ENCODE measurements at places on chromosomes 13 and 19.

DNA sequence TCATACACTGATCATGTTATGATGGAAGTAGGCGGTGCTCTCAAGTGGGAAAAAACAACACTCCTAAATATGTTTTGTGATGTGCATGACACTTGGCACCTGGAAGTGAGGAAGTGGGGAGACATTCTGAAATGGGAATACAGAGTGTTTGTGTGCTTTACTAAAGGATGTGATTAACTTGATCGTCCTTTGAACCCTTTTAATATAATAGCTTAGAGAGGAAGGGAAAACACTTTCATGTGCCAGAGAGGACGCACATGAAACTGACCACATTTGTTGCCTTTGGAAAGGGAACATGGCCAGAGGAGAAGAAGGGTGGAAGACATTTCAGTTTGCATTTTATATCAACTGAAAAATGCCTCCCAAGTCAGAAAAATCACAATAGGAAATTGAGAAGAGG, 31.4 kb downstream of the SMAD9 start:
- no peaks in the 10 kb centered on the region for H3K4me1 ChIP-seq
- H3K36me3 ChIP-seq, result no peaks in the 10 kb centered on the region
- H3K27me3 ChIP-seq, result peaks cover 31% of the 10 kb centered on the region
- no peak overlapping the region for H3K4me3 ChIP-seq

GRCh38 chr13:51542346-51543242, 41.7 kb upstream of the WDFY2 start:
- H3K27ac ChIP-seq, result no peak overlapping the region
- ATAC-seq, result no peak
- peaks cover 10% of the 10 kb centered on the region for H3K4me1 ChIP-seq

GRCh38 chr13:49184621-49185020, 35.5 kb upstream of the MLNR start:
- ATAC-seq, result no peak
- no peak overlapping the region for H3K4me3 ChIP-seq
- no peaks in the 10 kb centered on the region for H3K4me1 ChIP-seq
- H3K27me3 ChIP-seq, result no peaks in the 10 kb centered on the region

DNA sequence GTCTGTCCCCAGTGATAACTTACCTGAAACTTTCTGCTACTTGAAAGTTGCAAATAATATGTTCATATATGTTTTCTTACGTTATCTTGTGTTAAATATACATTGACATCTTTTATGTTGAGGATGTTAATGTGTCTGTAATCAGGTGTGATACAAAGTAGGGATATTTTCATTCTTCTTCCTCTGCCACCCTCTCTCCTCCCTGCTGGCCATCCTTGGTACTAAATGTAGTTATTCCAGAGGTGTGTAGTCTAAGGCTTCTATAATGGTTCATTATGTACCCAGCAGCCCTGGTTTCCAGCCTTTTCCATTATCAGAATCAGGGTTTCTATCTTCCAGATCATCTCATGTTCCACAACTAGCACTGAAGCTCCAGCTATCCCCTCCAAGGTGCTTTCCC, 606.7 kb upstream of the KLHL1 start:
- no peak for ATAC-seq
- no peaks in the 10 kb centered on the region for H3K27me3 ChIP-seq
- H3K36me3 ChIP-seq, result no peaks in the 10 kb centered on the region
- no peaks in the 10 kb centered on the region for H3K4me1 ChIP-seq

DNA sequence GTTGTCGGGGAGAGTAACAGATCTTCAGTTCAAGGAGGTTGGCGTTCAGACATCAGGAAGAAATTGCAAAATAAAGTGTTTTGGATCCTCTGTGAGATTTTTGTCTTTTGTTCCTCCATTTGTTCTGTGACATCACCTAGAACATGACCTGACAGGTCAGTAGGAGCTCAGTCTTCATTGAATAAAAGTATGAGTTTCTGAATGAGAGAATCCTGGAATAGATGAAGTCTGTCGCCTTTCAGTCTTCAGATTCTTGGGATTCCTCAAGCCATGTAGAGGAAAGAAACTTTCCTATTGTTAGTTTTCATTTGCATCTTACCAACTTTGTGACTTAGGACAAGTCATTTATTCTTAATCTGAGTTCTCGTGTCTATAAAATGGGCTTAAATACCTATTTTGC, 14.4 kb downstream of the ARHGAP35 start:
- H3K27ac ChIP-seq, result no peak overlapping the region
- H3K27me3 ChIP-seq, result no peaks in the 10 kb centered on the region
- no peaks in the 10 kb centered on the region for H3K4me1 ChIP-seq

DNA sequence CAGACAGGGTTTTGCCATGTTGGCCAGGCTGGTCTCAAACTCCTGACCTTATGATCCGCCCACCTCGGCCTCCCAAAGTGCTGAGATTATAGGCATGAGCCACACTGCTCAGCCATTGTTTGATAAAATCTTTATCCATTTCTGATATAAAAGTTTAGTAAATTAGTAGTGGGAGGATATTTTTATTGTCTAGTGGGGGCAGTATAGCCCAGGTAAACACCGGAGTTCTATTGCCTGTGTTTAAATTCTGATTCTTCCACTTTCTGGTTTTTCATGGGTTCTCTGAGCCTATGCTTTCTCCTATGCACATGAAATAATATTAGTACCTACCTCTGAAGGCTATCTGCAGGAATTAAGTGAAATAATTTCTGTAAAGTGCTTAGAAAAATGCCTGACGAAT, 20.1 kb upstream of the ARHGEF18 start:
- H3K27ac ChIP-seq, result no peak overlapping the region
- ATAC-seq, result no peak
- H3K4me3 ChIP-seq, result no peak overlapping the region
- H3K4me1 ChIP-seq, result no peaks in the 10 kb centered on the region
- no peaks in the 10 kb centered on the region for H3K27me3 ChIP-seq
- no peaks in the 10 kb centered on the region for H3K36me3 ChIP-seq

GRCh38 chr13:75968103-75968838, 332.1 kb downstream of the LMO7 start:
- peaks cover 7% of the 10 kb centered on the region for H3K27me3 ChIP-seq
- no peak for ATAC-seq
- no peaks in the 10 kb centered on the region for H3K4me1 ChIP-seq
- H3K27ac ChIP-seq, result no peak overlapping the region
- no peaks in the 10 kb centered on the region for H3K36me3 ChIP-seq

DNA sequence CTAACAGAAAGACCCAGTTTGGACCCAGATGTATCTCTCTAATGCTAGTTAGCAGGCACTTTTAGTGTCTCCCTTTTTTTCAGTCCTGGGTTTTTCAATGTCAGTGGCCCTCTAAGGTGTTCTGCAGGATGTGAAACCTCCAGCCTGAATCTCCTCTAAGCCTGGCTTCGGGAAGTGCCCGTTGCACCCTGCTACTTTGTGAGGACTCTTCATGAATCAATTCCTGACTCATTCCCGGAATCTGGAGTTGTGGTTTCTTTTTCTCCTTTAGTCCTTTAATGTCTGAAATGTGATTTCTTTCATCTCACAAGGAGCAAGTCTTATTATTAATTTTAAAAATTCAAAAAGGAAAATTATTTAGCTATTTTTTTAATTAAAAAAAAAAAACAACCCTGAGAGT, 116.0 kb downstream of the ZNF536 start:
- no peaks in the 10 kb centered on the region for H3K36me3 ChIP-seq
- peaks cover 36% of the 10 kb centered on the region for H3K27me3 ChIP-seq
- H3K4me1 ChIP-seq, result no peaks in the 10 kb centered on the region
- no peak overlapping the region for H3K4me3 ChIP-seq
- ATAC-seq, result no peak

- H3K27ac ChIP-seq, result no peak overlapping the region
- H3K36me3 ChIP-seq, result no peaks in the 10 kb centered on the region
- H3K4me3 ChIP-seq, result no peak overlapping the region
- no peak for ATAC-seq
Observed at GRCh38 chr13:90315061-90315460, 1032.4 kb upstream of the MIR17HG start.

All from activated T-helper 17 cell treated with anti-CD3 and anti-CD28 coated beads, Interleukin-2, amount 50 U/mL, for 72 hours (primary cell).